ENCODE measurements at places on chromosomes 5 and 9.

GRCh38 chr5:135941711-135942110 lies 13.1 kb downstream of the LECT2 start:
- DNase-seq: no peak

- DNase-seq: no peak
Observed at GRCh38 chr9:134297083-134297410, 29.2 kb upstream of the RXRA start.

GRCh38 chr5:28729067-28729466 lies 1690.7 kb upstream of the CDH9 start:
- no peak for DNase-seq

DNA sequence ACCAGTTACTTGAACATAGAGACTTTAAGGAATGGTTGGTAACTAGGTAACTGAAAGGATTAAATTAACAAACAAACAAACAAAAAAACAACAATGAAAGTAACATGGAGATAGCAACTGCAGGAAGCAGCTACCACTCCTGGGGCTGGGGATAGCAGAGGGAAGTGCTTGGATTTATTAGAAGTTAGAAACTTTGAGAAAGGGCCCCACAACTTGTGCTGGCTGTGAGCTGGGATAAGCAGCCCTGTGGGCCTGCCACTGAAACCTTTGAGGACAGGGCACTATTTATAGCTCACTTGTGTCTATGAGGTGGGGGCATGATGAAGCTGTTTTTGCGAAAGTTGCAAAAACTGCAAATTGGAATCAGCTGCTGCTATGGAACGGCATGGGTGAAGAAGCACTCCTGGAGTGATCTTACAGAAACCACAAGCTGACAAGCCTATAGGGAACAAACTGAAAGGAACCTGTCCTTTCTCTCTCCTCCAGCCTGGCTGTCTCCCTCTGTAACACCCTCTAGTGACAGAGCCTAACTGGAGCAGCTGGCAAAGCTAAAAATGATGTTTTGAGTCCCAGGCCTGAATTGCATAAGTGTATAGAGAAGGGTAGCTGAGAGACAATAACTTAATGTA lies 91.4 kb upstream of the RANBP6 start:
- peak; percentile 45 for DNase-seq

DNA sequence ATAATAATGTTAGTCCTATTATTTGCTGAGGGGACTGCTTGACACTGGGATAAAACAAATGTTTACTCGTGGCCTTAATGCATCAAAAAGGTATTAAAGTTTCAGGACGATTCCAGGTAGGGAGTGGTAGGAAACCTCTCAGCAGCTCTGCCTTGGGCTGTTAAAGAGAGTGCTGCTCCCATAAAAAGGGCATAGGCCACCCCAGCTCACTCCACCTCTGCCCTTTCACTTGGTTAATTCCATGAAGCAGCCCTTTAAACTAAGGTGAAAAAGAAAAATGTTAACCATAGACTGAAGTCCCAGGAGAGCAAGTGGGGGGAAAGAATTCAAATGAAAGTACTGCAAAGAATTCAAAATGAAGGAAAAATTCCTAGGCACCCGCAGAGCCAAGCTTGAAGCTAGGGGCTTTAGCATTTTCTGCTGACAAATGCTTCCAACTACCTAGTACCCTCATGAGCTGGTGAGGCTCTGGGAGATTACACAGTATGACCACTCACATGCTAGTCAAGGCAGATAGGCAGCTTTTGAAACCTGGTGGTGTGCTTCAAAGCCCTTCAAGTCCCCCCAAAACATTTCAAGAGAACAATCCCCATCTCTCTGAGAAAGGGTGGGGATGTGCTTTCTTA lies 8.5 kb downstream of the KLF9 start:
- no peak for DNase-seq

DNA sequence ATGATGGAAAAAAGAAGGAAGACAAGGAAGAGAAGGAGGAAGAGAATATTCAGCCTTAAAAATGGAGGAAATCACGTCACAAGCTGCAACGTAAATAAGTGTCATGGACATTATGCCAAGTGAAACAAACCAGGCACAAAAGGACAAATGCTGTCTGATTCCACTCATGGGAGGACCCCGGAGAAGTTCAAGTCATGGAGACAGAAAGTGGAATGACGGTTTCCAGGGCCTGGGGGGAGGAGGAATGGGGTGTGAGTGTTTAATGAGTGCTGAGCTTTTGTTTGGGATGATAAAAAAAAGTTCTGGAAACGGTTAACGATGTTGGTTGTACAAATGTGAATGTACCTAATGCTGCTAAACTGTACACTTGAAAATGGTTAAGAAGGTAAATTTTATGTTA lies 439.5 kb downstream of the GADD45G start:
- DNase-seq: no peak

DNA sequence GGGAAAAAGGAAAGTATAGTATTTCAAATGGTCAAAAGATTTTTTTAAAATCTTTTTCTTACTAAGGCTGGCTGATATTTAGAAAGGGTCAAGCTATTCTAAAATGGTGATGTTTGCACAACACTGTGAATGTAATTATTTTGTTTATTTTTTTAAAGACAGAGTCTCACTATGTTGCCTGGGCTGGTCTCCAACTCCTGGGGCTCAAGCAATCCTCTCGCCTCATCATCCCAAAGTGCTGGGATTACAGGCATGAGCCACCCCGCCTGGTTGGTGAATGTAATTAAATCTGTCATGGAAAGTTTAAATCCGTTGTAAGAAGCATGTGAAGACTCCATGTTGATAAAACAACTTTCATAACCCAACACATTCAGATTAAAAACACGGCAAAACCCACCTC lies 2.6 kb downstream of the UBTD2 start:
- no peak for DNase-seq

DNA sequence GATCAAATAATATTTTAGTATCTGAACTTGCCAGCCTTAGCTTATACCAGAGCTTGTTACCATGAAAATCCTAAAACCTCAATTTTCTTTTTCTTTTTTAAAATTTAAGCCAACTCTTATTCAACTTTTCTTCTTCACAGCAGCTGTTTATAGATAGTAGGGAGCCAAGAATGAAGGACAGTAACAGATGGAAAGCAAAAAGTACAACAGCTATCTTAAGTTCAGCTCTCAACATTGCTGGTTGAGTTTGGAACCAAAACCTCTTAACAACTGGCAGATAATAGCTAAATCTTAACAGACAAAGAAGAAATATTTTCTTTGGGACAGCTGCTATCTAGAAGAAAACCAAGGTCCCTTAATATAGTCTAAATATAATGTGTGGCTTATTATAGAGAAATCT lies 74.7 kb downstream of the PJA2 start:
- no peak for DNase-seq

DNA sequence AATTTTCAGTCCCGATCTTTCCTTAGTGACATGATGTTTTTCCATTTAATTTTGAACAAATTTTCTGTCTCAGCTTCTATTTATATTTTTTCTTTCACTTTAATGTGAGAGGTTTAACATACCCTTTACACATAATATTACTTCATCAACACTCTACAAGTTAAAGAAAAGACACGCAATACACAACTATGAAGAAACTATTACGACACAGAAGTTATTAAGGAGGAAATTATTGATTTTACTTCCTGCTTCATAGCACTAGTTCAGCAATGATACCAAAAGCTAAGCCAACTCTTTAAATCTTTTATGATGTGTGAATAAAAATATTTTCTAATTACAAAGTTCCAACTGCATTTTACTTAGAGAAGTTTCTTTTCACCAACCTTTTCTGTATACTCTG lies 432.3 kb upstream of the DAB2 start:
- DNase-seq: no peak

GRCh38 chr9:125893277-125893676 lies 146.1 kb downstream of the PBX3 start:
- no peak for DNase-seq

- DNase-seq: no peak
Observed at GRCh38 chr5:127254729-127255284, 35.8 kb upstream of the MEGF10 start.

DNA sequence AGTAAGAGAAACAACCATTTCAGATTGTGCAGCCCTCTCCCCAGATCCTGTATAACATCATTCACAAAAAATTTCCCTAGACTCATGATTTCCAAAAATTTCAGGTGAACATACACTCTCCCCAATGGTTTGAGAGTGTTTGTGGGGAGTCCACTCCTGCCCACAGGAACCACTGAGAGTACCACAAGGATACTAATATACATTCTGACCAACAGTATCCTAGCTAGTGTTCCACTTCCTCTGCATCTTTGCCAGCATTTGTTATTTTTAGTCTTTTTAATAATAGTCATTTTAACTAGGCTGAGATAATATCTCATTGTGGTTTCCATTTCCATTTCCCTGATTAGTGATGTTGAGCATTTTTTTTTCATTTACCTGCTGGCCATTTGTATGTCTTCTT lies 155.4 kb downstream of the DTWD2 start:
- DNase-seq: no peak

DNA sequence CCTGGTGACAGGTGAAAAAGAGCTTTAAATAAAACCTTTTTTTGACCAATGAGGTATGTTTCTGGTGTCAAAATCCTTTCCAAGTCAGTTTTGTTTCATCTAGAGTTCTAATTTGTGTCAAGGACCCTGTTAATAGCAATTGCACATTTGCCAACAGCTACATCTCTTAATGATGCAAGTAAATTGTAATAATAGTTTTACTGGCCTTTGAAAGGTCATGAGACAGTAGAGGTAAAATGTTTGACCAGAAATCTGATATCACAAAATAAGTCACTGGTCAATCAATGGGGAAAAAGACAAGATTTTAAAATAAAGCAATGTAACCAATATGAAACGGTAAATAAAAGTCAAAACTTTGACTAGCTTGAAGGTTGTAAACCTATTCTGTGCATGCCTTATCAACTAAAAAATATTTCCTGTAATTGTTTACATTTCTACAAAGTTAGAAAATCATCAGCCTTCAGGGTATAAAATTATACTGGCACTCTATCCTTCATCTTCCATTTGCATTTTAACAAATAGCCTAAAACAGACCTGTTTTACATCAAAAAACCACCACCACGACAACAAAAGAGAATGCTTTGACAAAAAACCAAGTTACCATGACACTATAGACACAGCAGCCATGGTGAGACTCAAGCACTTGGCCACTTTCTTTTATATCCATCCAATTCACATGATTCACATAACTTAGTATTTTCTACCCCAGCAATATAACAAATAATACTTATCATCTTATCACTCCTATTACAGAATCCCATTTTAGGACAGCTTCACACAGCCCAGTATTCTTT lies 3.0 kb downstream of the NADK2 start:
- no peak for DNase-seq

- DNase-seq: peak; percentile 92
Observed at GRCh38 chr9:127574072-127574993, 37.7 kb upstream of the STXBP1 start.

- DNase-seq: no peak
Observed at GRCh38 chr5:148949841-148950470, 112.9 kb downstream of the SH3TC2 start.

GRCh38 chr5:96329886-96330529 lies 103.0 kb downstream of the PCSK1 start:
- no peak for DNase-seq

DNA sequence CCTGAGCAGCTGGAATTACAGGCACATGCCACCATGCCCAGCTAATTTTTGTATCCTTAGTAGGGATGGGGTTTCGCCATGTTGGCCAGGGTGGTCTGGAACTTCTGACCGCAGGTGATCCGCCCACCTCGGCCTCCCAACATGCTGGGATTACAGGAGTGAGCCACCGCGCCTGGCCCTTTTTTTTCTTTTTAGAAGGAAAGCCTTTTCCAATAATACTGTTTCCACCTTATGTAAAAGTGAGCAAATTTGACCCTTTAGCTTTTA lies 23.7 kb upstream of the F2R start:
- DNase-seq: no peak

DNA sequence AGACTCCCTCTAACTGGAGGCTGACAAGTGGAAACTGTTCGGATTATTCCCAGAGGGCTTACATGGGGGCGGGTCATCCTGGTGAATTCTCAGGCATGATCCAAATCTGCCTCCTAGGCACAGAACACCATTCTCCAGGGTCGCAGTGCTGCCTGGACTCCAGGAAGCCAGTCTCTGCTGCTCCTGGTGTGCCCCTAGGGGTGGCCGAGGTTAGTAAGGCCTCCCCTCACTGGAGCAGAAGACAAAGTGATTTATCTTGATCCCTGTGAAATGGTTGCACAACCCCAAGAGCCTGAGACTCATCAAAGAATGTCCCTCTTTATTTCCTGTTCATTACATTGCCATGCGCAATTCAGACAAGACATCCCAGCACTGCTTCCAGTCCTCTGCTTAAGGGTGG lies 17.1 kb downstream of the ADGRV1 start:
- no peak for DNase-seq

- no peak for DNase-seq
Observed at GRCh38 chr9:14365670-14366069, 51.7 kb upstream of the NFIB start.

All from inflammatory macrophage (primary cell).